ENCODE measurements at places on chromosomes 7 and 10. TPM values are rescaled to one million over a fixed set of nuclear protein-coding genes. Genes with fewer than 3 reads are reported as not detected.

DNA sequence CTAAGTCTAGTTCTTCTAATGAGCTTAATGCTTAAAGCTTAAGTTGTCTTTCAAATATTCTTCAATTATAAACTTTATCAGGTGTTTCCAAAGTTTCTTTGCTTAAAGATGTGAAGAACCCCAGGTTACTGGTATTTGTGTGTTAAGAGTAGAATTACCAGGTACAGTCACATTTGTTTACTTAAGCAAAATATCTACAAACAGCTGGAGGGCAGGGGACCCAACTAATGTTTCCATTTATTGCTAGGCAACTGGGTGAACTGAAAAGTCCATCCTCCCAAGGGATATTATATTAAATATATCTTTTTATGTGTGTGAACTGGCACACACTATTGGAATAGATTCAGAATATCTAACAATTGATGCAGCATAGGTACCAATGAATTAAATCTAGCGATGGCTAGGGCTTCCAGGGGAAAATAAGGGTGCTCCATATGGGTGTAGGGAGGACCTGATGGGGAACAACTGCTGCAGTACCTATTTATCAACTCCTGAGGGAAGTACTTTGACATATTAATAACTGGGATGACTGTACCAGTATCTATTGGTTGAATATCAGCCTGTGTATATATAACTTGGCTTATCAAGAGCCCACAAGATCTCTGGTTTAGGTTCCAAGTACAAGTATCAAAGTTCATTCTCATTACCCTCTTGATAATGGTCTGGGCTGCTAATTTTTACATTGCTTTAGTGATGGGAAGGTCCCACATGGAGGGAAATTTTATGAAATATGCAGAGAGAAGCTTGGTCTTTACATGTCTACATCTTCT is 10.3 kb upstream of the AGR3 start:
- no peak overlapping the region for H3K27ac ChIP-seq
- H3K36me3 ChIP-seq = no peaks in the 10 kb centered on the region
- no peaks in the 10 kb centered on the region for H3K4me1 ChIP-seq
- H3K4me3 ChIP-seq = no peak overlapping the region
- no peak for DNase-seq

DNA sequence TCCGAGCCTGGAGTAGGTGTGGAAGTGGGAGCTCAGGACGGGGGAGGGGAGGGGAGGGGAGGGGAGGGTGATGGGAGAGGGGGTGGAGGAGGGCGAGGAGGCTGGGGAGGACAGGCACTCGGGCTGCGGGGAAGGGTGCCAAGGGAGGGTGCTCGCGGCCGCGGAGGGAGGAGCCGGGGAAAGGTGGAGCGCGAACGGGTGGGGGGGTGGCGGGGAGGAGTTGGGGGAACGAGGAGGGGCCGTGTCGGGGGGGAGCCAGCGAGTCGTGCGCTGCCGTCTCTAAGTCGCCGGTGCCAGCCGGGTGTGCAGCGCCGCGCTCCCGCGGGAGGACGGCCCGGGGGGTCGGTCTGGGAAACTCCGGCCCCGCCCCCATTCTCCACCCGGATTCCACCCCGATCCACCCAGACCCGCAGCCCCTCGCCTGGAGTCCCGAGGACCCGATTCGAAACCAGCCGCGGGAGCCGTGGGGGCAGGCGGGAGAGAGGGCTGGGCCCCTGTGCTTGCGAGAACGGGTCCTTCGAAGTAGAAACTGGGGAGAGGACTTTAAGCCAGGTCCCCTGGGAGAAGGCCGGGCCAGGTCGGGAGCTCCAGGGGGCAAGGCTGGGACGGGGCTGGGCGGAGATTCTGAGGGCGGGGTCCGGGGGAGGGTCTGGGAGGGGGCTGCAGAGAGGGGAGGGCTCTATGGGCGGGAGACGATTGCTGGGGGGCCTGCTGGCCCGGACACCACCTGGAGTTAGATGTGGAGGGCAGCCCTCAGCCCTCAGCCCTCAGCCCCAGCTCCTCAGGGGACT is at the start of gene ZNF467:
TSS of gene ZNF467 (minus strand) at position 143 of the 791 bp plus-strand sequence. CDS start 2,556 bp downstream, outside the sequence.
- peak within 1 kb of the TSS; percentile 54 for H3K4me3 ChIP-seq
- H3K4me1 ChIP-seq = no peaks in the 10 kb centered on the region
- H3K27me3 ChIP-seq = peaks cover 27% of the 10 kb centered on the region
- DNase-seq = peak; percentile 21
- no peak within 1 kb of the TSS for H3K27ac ChIP-seq
- H3K36me3 ChIP-seq = no peaks in the 10 kb centered on the region

- peak overlapping the region; percentile 81 for H3K27ac ChIP-seq
- peaks cover 28% of the 10 kb centered on the region for H3K4me1 ChIP-seq
These were observed 23.5 kb upstream of the EIF5AL1 start for GRCh38 chr10:79488870-79489269.

DNA sequence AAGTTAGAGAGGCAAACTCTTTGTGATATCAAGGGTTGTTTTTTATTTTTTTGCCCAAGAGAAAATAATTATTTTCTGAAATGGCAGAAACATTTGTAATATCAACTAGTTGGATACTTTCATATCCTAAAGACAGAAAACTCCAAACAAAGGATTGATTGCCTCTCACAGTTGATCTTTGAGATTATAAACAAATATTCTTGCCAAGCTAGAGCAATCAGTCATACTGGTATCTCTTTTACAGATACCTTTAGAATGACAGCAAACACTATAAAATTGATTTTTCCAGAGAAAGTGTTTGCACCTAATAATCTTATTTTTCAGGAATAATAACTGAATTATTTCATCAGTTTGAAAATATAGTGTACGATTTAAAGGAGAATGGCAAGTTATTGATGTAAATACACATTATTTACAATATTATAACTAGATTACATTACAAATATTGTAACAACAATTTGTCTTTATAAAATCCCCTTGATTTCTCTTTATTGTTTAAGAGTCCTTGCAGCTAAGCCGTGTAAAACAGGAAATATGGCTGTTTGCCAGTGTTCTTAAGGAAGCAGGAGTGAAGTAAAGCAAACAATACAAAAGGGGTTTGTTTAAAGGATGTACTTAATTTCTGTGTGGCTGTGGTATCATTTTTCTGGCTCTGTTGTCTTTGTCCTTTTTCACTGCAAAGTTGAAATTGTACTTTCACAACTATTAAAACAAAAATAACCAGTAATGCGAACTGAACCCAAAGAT is 58.4 kb downstream of the MAPK8 start:
- H3K4me3 ChIP-seq = peak overlapping the region; percentile 32
- peak overlapping the region; percentile 45 for H3K27ac ChIP-seq
- no peaks in the 10 kb centered on the region for H3K36me3 ChIP-seq
- H3K4me1 ChIP-seq = peaks cover 33% of the 10 kb centered on the region
- no peaks in the 10 kb centered on the region for H3K27me3 ChIP-seq

DNA sequence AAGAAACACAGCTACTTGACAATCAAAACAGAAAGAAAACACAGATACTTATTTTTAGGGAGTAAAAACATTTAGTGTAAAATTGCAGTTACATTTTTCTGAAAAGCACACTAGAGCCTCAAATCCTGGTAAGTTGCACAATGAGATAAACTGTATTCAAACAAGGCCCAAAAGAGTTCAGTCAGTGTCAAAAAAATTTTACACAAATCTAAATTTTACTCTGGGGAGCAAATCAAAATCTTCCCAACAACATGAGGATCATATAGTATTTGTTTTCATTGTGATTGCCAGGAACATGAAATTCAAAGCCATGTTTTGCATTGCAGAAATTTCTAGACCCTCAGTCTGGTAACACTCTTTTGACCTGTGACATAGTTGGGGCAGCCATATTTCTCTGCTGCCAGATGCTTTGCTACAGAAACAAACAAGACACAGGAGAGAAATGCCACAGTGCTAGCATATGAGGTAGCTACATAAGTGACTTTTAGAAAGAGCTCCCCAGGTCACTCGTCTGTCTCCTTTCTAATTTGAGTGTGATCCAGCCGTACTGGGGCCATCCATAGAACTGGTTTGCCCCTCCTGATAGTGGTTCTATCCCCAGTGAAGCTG is 49.6 kb downstream of the PDE1C start:
- DNase-seq = no peak
- H3K4me3 ChIP-seq = no peak overlapping the region
- no peaks in the 10 kb centered on the region for H3K27me3 ChIP-seq
- 0 out of 2 replicates have a peak, but pooled peaks cover 11% of the 10 kb centered on the region for H3K36me3 ChIP-seq

DNA sequence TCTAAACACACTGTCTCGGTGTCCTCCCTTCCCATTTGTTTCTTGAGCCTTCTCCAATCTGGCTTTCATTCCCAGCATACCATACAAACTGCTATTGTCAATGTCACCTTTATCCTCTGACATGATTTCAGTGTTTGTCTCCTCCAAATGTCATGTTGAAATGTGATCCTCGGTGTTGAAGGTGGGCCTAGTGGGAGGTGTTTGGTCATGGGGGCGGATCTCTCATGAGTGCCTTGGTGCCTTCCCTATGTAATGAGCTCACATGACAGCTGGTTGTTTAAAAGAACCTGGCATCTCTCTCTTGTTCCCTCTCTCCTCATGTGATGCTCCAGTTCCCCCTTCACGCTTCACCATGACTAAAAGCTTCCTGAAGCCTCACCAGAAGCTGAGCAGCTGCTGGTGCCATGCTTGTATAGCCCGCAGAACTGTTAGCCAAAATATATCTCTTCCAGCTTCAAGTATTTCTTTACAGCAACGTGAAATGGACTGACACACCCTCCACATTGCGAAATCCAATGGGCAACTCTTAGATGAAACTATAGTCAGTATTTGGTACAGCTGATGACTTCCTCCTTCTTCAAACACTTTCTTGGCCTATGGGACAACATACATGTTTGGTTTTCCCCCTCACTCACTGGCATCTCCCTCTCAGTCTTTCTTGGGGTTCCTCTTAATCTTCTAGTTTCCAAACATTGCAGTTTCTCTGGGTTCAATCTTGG is 27.8 kb downstream of the RNLS start:
- no peaks in the 10 kb centered on the region for H3K36me3 ChIP-seq
- peak; percentile 29 for DNase-seq
- H3K4me1 ChIP-seq = peaks cover 13% of the 10 kb centered on the region

- H3K4me3 ChIP-seq = peak overlapping the region; percentile 83
- DNase-seq = peak; percentile 62
- no peaks in the 10 kb centered on the region for H3K27me3 ChIP-seq
- H3K4me1 ChIP-seq = peaks cover 38% of the 10 kb centered on the region
- no peaks in the 10 kb centered on the region for H3K36me3 ChIP-seq
These were observed 748 bp downstream of the PHTF2 start for GRCh38 chr7:77799078-77799964.

LRCH4 gene
- 29.2 TPM for total RNA-seq

GPRIN2 gene
- total RNA-seq = not detected

METTL27 gene
- total RNA-seq = 3.5 TPM

Data from GM23248 (cell line).